K562 (cell line): ENCODE measurements at places on chromosomes 2 and 18. TPM values are rescaled to one million over a fixed set of nuclear protein-coding genes. Genes with fewer than 3 reads are reported as not detected.

- no peaks in the 10 kb centered on the region for H3K4me1 ChIP-seq
- DNase-seq, result no peak
- no peaks in the 10 kb centered on the region for H3K36me3 ChIP-seq
- H3K27me3 ChIP-seq, result no peaks in the 10 kb centered on the region
- H3K4me3 ChIP-seq, result no peak overlapping the region
Measured at GRCh38 chr2:19225126-19225525, 133.3 kb downstream of the OSR1 start.

DNA sequence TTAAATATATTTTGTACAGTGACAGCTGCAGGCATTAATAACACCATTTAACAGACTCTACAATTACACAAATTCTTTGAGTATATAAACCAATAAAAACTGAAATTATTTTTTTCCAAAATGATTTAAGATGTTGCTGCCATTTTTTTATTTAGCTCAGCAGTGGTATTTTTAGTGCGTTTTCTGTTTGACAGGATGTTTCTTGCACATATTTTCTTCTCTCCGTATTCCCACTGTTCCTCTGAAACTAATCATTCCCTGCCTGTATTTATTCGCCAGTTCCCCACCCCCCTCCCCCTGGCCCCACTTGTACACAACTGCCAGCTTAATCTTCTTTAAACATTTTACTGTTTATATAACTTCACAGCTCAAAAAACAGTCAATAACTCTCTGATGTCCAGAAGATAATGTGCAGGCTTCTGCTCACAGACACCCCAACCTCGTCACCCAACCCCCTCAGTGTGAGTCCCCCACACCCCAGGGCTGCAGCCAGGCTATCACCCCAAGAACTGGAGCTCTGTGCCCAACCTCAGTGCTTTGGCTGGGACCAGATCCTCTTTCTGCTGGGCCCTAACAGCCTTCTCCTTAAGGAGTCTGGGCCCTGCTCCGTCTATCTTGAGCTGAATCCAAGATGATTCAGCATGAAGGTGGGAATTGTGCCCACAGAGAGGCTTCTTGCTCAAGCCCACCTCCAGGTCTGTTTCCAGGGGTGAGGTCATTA lies 41.6 kb upstream of the MAP4K4 start:
- no peak overlapping the region for H3K27ac ChIP-seq
- DNase-seq, result no peak
- no peak overlapping the region for H3K4me3 ChIP-seq

Gene IL1B
- total RNA-seq, result not detected in 2 replicates

DNA sequence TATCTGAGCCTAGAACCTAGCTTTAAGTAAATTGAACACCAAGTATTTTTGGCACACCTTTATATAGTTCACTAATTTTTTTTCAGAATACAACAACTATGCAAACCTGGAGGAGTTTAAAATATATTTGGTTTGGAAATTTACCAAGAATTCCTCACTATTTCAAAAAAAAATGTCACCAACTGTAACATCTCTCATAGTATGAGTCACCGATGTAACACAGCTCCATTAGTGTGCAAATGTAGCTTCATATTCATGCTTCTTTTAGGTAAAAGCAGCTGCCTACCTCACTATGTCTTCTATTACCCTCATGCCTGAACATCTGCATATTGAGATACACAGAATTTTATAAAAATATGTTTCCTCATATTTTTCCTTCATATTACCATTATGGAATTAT lies 80.5 kb downstream of the NRXN1 start:
- no peaks in the 10 kb centered on the region for H3K27me3 ChIP-seq
- no peaks in the 10 kb centered on the region for H3K36me3 ChIP-seq
- no peak overlapping the region for H3K27ac ChIP-seq
- no peak overlapping the region for H3K4me3 ChIP-seq
- no peaks in the 10 kb centered on the region for H3K4me1 ChIP-seq

GRCh38 chr2:237644381-237644703 lies 17.0 kb downstream of the LRRFIP1 start:
- no peak for DNase-seq
- no peak overlapping the region for H3K4me3 ChIP-seq
- no peak overlapping the region for H3K27ac ChIP-seq
- H3K27me3 ChIP-seq, result peaks cover 15% of the 10 kb centered on the region; the same call in 1 of the 3 replicates

GRCh38 chr2:10039658-10040410 lies 3.5 kb upstream of the KLF11 start:
- DNase-seq, result no peak
- H3K36me3 ChIP-seq, result peaks cover 4% of the 10 kb centered on the region; the same call in 2 of the 3 replicates
- H3K27ac ChIP-seq, result no peak overlapping the region
- no peaks in the 10 kb centered on the region for H3K27me3 ChIP-seq

GRCh38 chr2:223262946-223263345 lies 211.0 kb downstream of the KCNE4 start:
- DNase-seq, result no peak
- H3K4me1 ChIP-seq, result no peaks in the 10 kb centered on the region
- H3K27ac ChIP-seq, result no peak overlapping the region
- no peaks in the 10 kb centered on the region for H3K27me3 ChIP-seq

DNA sequence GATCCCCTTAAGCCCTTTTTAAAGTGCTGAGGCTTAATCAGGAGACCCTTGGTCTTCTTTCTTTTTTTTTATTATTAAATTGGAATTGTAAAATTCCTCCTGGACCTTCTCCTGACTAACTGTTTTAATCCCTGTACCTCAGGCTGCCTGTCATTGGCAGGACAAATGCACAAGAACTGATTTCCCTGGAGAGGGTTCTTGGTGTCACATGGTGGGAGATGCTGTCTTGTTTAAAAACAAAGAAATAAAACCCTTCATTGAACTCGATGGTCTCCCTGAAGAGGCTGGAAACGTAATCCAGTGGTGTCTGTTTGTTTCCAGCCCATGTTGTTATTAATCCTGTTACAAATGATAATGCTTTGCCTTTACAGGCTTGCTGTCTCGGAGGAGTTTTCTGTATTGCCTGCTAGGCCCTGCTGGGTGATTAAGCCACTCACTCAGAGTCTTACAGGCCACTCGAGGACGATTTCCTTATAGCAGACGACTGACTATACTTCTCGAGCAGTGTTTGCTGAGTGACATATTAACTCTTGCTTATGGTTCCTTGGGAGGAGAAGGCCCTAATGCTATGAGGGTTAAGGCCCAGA lies 100.5 kb upstream of the MGAT5 start:
- H3K4me1 ChIP-seq, result peaks cover 33% of the 10 kb centered on the region
- no peak for DNase-seq
- no peak overlapping the region for H3K27ac ChIP-seq
- no peaks in the 10 kb centered on the region for H3K36me3 ChIP-seq

Gene GPR35
- 0.20 and 0.33 TPM in 2 replicates for total RNA-seq

Gene TUBA3E
- not detected in 2 replicates for total RNA-seq
